ENCODE measurements at places on chromosomes 7 and 10. TPM values are rescaled to one million over a fixed set of nuclear protein-coding genes. Genes with fewer than 3 reads are reported as not detected.

HMX3 gene
- total RNA-seq, result not detected

KIN gene
- total RNA-seq, result 15.3 TPM

KIAA1217 gene
- total RNA-seq, result 18.9 TPM

TRIM50 gene
- total RNA-seq, result not detected

CFAP43 gene
- 0.75 TPM for total RNA-seq

ZNF722 gene
- total RNA-seq, result not detected

FFAR4 gene
- total RNA-seq, result not detected

OPALIN gene
- total RNA-seq, result not detected

TMEM176A gene
- total RNA-seq, result 18.9 TPM

AKR1C8 gene
- total RNA-seq, result 0.21 TPM

AFAP1L2 gene
- 8.1 TPM for total RNA-seq

CYP3A4 gene
- total RNA-seq, result not detected

PTF1A gene
- not detected for total RNA-seq

ASB13 gene
- 22.4 TPM for total RNA-seq

TRPV6 gene
- 7.6 TPM for total RNA-seq

FGFR2 gene
- total RNA-seq, result 8.9 TPM

ZNF117 gene
- total RNA-seq, result 6.4 TPM

Data from kidney epithelial cell (primary cell).